ENCODE measurements at places on chromosomes 2 and 18.

GRCh38 chr2:18830962-18831361 is 241.6 kb upstream of the NT5C1B start:
- no peak for DNase-seq

DNA sequence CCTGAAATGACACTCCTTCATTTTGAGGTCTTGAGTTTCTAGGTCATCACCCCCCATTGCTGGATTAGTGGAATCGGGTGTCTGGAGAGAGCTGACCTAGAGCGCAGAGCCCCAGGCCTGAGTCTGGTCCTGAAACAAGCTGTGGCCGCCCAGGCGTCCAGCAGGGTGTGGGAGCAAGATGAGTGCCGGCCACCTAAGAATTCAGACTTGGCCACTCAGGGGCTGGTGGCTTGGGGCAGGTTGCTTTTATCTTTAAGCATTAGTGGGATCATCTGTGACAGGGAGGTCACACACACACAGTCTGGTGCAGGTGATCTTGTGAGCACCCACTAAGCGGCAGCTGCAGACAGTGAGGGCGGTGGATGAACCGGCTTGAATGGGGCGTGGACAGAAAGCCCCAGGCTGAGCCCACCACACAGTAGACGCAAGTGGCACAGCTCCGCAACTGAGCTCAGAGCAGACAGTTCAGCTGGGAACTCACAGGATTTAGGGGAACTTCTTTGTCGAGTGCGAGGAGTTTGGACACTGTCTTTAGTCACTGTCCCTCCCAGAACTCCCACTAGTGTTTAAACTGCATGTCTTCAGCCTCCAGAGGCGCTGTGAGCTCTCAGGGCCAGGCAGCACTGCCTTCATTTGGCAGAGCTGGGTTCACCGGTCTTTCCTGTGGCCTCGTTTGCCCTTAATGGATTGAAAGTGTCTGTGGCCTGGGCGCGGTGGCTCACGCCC is 21.5 kb downstream of the ITGB1BP1 start:
- DNase-seq, result no peak

DNA sequence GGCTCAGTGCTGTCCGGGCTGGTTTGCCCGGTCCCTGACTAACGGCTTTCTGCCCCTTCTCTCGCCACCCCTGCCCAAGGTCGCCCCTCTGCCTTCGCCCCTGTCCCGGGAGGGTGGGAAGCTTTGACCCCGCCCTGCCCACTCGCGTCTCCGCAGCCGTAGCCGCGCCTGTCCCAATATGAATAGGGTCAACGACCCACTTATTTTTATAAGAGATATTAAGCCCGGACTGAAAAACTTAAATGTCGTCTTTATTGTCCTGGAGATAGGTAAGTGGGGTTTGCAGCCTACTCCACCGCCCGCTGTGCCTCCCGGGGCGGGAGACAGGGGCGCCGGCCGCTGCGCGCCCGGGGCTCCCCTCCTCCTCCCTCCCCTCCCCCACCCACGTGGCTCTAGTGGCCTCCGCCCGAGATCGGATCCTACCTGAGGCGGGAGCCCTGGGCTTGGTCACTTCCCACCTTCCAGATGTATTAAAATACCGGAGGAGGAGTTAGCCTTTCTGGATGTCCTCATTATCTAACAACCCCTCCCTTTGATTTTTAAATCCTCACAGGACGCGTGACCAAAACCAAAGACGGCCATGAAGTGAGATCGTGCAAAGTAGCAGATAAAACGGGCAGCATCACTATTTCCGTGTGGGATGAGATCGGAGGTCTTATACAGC is 633 bp downstream of the NABP1 start:
- peak; percentile 71 for DNase-seq

- DNase-seq, result no peak
Observed at GRCh38 chr2:22795287-22795866, 589.6 kb upstream of the KLHL29 start.

- peak; percentile 27 for DNase-seq
Observed at GRCh38 chr2:157182834-157183396, 74.6 kb upstream of the GALNT5 start.

GRCh38 chr2:157443795-157444640 is at the start of gene CYTIP:
Gene CYTIP, minus strand, starts transcription at chr2:157444089. Its CDS starts 69 bp downstream, at chr2:157444020.
- peak; percentile 82 for DNase-seq

- DNase-seq, result no peak
Observed at GRCh38 chr2:241312082-241312481, 3.4 kb downstream of the HDLBP start.

All from hematopoietic multipotent progenitor cell treated with erythropoietin and hydrocortisone succinate and interleukin-3 and kit ligand, for 6 days (in vitro differentiated cells).